Skin of body (tissue), 3 donors: ENCODE measurements at places on chromosomes 2 and 18.

DNA sequence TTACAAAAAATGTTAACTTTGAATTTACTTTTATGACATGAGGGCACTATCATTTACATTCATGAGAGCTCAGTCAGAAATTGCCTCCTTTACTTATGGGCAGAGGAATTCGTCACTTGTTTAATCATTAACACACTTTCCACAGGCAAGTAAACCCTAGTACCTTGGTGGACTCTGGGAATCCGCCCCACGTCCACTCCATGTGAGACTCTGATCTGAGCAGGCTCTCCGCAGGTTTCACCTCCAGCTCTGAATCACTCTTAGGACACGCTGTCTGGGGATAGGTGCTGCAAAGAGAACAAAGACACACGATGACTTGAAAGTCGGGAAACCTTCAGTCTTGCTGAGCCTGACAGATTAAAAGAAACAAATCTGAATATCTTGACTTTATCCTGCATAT lies 73.6 kb downstream of the LPIN2 start:
- no peak for DNase-seq

- no peak for DNase-seq
These were observed 403 bp downstream of the TMEM127 start for GRCh38 chr2:96265349-96265839.

DNA sequence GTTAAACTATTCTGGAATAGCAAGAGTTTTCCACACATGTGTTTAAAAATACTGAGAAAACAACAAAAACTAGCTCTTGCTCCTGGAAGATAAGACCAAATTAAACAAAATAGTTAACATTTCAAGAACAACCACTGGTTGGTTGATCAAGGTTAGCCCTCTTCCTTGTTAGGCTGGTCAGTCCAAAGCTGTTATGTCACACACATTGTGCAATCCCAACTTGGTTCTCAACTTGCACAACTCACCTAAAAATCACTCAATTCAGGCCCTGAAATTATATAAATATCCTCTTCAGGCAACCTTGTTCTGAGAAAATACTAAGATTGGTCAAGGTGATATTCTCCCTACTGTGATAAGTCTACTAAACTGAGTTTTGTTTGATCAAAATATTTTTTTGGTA lies 169.7 kb upstream of the LRP1B start:
- no peak for DNase-seq

DNA sequence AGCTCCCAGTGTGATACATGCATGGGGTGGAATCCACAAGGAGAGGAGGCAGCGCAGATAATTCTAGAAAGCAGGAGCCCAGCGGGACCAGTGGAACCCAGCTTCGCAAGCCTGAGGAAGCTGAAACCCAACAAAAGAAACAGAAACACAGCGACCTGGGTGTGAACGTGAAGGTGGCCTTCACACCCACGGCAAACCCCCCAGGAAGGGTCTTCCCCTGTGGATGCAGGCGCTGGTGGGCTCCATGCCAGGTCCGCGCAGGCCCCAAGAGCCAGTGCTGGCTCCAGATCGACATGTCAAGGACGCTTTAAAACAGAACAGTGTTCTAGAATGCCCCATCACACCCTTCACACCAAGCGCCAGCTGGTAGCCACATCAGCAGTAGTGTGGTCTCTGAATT lies 22.1 kb downstream of the KIF1A start:
- no peak for DNase-seq

GRCh38 chr2:156115338-156115737 lies 217.2 kb downstream of the NR4A2 start:
- DNase-seq: no peak

DNA sequence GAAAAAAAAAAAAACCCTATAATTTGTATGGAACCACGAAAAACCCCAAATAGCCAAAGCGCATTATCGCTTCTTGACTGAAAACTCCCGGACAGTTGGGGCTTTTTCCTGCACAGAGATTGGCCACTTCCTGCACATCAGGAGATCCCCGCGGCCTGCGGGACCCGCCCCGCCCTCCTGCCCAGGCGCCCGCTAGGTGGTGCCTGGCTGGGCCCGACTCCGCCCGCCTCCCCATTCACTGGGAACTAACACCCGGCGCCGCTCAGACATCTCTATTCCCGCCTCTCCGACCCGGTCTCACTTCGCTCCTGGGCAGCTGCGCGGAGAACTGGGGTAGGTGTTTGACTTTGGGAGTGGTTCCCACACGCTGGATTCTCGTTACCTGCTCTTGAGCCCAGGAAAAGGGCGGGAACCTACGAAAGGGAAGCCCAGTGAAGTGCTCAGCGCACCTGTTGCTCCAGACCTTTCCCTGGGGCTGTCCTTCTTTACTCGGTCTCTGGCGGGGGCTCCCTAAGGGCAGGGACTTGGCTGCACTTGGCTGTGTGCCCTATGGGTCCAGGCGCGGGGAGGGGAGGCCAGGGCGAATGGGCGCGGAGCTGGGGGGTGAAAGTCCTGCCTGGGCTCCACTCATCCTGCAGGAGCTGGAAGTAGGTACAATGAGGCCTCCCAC lies at the start of gene HMSD:
HMSD (plus strand) TSS at position 234 of the 670 bp plus-strand sequence. CDS start 4,155 bp downstream, outside the sequence.
- no peak for DNase-seq

DNA sequence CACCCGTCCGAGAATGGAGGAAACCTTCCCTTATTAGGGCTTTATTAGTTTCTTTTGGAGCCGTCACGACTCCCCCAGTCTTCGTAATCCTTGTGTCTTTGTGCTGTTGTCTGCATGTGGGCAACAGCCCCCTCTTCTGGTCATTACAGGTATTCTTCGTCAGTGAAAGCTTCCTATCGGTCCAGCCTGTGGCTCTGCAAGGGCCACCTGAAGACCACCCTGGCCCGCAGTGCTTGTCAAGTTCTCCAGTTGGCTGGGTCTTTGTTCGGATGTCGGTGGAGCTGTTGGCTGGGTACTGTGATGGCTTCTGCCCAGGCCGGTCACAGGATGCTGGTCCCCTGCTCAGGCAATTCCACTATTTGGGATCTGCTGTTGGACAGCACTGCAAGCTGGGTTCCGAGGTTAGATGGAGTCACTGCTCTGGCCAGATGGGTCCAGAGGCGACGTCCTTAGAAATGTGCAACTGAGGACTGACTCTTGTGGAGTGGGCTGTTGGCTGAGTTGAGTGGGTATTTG lies 19.2 kb downstream of the E2F6 start:
- DNase-seq: peak; percentile 42

DNA sequence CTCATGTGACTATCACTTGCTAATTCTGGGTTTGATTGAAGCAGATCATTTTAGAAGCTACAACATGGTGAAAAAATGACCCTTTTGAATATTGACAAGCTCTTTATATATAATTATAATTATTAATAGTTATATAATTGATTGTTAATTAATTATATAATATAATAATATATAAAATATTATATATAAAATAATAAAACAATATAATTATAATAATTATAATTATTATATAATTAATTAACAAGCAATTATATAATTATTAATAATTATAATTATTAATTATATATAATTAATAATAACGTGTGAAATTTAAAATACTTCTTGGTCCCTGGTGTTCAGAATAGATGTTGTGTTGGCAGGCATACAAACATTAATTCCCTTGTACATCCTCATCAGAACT lies 404.1 kb upstream of the CDH19 start:
- no peak for DNase-seq

GRCh38 chr2:161415034-161415986 lies 787 bp upstream of the TBR1 start:
- DNase-seq: no peak

GRCh38 chr2:117378653-117379052 lies 435.8 kb upstream of the DDX18 start:
- no peak for DNase-seq

GRCh38 chr18:63284173-63284799 lies 35.3 kb downstream of the BCL2 start:
- DNase-seq: no peak

DNA sequence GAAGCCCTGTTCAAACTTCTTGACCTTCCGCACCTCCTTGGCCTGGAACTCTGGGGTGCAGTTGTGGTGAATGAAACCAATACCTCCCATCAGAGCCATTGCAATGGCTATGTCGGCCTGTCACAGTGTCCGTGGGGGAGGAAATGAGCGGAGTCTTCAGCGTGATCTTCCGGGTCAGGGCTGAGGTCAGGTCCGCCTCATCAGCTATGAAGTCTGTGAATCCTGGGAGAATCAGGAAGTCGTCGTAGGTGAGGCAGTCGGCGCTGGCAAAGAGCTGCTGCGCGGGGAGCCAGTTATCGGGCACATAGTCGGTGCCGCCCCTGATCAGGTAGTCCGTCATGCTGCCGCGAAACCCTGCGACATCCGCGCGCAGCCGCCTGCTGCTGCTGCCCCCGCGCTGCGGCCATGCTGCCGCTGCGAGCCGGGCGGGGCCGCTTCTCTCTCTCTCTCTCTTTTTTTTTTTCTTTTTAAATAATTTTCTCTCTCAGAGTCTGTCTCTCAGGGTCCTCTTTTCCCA lies 154.1 kb upstream of the ZSWIM2 start:
- no peak for DNase-seq

DNA sequence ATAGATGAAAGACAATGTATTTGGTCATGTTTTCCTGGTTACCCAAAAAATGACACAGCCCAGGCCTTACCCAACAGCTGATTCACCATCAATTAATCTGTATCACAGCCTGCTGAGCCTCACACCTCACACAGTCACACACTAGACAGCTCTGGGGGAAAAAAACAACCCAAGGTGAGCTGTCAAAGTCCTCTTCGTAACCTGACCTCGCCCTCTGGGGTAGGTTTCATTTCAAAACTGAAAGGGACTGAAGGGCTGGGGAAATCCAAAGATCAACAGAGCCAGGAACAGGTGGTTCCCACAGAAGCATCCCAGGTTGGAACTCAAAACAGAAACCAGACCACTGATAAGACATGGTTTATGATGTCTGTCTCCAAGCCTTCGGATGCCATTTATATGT lies 18.2 kb upstream of the PCBP1 start:
- DNase-seq: no peak
